Stimulated activated naive CD8-positive, alpha-beta T cell treated with anti-CD3 and anti-CD28 coated beads, Interleukin-15, amount 100 ng/mL, for 72 hours (primary cell): ENCODE measurements at places on chromosomes 2 and 18.

- DNase-seq, result no peak
These were observed 19.2 kb downstream of the ATP6V1B1 start for GRCh38 chr2:70954886-70955285.

DNA sequence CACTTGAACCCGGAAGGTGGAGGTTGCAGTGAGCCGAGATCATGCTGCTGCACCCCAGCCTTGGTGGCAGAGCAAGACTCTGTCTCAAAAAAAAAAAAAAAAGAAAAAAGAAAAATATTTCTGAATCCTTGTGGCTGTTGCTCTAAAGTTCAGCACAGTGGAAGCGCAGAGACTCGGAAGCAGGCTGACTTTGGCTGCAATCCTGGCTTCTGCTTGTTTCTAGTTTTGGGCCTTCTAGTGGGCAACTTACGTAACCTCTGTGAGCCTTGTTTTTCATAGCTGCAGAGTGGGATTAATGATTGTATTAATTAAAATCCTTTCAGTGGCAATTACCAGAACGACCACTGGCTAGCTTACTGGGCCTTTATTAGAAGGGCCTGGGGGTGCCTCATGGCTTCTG lies 28.4 kb downstream of the GNLY start:
- no peak for DNase-seq

- no peak for DNase-seq
These were observed 141.4 kb downstream of the FAM124B start for GRCh38 chr2:224260372-224261020.

GRCh38 chr18:62987859-62988258 lies 272.5 kb downstream of the PHLPP1 start:
- DNase-seq, result no peak

DNA sequence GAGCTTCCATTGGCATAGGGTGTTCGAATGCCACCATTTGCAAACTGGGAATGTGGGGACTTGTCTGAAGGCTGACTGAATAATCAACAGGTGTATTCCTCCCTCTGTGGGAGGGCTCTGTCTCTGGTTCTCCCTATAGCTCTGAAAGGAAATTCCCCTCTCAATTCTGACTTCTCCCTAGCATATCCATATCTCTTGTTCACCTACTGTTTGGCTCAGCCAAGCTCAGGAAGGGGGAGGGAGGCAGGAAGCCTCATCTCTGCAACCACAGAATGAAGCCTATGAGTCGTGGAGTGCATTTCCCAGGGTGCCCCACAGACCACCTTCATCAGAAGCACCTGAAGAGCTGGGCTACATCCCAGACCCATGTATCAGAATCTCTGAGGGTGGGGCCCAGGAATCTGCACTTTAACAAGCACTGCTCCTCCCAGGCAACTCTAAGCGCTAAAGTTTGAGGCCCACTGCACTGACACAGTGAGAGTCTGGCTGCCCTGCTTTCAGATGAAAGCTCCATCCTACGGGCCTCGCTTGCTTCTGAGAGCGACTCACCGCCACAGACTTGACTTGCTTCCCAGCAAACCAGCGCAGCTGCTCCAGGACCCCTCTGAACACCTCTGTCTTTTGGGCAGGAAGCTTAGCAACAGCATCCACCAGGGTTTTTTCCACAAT lies 32.0 kb downstream of the XDH start:
- no peak for DNase-seq

DNA sequence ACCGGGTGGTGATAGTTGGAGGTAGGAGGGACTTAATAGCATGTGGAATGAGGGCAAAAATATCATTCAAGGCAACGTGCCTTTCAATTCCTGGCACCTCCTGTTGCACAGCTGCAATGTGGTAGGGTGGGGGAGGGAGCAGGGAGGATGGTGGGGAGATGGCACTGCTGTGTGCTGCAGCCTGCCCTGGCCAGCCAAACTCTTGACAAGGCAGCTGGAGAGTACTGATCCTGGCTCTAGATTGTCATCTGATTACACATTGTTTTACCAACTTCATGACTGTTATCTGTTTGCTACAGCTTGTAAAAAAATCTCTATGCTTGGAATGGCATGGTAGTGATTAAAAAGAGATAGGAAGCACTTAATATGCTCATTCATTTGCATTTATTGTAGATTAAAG lies 47.7 kb downstream of the PLCL1 start:
- DNase-seq, result no peak

GRCh38 chr2:12948961-12949353 lies 232.2 kb downstream of the TRIB2 start:
- peak; percentile 50 for DNase-seq

DNA sequence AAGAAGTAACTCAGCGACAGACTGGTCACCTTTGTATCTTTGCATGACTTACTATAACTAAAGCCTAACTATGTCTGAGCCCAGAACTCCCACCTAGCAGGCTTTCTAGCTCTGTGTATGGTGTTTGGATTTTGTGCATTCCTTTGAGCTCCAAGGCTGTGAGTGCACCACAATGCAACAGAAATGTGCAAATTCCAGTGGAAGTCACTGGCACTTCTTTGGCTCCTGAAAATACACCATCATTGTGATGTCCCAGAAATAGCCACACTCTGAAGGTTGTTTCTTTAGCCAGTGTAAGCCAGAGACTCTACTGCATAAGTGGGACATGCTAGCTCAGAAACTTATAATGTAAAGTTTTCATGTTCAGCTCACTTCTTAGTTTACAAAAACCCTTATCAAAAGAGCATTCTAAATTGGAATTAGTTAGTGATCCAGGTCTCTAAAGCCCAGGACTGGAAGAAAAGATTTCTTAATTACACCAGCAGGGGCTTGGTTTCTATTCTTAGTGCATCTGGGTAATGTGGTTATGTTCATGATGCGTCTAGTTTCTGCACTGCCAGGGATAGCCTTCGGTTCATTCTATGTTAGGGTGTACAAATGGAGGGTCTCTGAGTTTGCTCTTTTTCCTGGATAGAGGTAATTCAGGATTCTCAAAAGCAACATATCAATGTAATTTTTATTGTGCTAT lies 1239.5 kb upstream of the ZEB2 start:
- no peak for DNase-seq

- no peak for DNase-seq
These were observed 57.3 kb upstream of the PSMD14 start for GRCh38 chr2:161250864-161251436.

DNA sequence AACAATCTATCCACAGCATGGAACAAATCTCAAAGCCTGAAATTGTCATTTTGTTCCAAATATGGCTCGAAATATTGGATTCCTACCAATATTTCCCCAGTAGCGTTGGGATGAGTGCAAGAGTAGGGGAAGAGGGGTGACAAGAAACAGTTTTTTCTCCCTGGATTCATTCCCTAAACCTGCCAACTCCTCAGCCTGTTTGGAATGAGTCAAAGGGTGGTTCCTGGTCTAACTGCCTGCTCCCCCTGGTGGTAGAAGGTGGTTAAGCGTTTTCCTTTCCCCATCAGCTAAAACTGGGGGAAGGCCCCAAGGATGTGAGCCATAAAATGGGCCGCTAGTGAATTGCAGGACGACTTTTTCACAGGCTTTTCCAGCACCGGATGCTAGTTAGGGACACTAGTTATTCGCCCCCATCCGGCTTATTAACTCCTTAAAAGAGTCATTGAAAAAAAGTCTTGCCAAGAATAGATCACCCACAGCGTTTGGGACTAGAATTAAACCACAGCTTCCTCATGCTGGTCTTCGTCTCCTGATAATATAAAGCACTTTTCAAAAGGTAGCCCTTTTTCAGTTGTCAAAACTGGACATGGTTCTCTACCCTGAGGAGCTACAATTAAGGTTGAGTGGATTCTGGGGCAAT lies 72.5 kb downstream of the DHRS9 start:
- DNase-seq, result peak; percentile 44

GRCh38 chr2:64453770-64454385 lies at the start of gene LGALSL:
Gene LGALSL (plus strand): TSS chr2:64454162. CDS start chr2:64454546, 384 bp downstream.
- peak; percentile 58 for DNase-seq

DNA sequence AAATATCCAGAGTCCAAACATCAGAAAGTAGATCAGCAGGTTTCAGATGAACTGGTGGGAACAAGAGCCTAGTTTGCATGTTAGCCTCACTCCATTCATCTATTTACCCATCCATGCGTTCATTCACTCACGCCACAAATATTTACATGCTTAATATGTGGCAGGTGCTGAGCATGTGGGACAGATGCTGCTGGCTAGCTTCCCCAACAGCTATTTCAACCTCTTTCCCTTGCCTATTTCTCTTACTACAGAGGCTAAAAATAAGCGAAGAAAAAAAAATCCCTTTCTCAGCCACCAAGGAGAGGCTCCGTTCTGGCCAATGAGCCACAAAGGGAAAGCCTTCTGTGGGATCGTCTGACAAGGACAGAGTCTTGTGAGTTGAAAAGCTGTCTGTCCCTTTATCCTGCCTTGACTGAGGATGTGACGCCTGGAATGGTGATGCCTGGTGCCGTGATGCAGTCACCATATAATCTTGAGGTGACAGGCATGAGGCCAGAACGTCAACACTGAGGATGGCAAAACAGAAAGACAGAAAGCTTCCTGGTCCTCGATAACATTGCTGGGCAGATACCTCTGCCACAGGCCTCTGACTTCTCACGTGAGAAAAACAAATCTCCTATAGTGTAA lies 78.2 kb downstream of the KCTD1 start:
- no peak for DNase-seq

GRCh38 chr18:55375930-55376329 lies 212.1 kb downstream of the TCF4 start:
- DNase-seq, result no peak

DNA sequence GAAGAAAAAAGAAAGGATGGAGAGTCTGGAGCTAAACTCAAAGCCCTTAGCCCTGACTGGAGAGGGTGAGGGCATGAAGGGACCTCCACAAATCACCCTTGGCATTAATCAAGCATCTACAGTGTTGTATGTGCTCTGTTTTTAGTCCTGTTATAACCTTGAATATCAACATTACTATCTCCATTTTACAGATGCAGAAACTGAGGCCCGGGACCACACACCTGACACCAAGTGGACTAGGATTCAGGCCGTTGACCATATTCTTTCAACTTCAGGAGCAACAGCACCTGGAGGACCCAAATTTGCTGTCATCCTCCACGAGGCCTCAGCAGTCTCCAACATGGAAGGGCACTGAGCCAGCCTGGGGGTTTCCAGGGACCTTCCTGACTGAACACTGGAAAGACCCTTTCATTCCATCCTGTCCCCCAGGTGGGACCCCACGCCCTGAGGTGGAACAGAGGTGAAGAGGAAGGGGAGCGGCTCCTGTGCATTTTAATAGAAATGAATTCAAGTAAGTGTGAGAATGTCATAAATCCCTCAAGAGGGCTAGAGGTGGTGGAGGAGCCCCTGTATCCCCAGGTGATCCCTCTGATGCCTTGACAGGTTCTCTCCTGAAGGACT lies 41.0 kb downstream of the SERTAD2 start:
- DNase-seq, result no peak

DNA sequence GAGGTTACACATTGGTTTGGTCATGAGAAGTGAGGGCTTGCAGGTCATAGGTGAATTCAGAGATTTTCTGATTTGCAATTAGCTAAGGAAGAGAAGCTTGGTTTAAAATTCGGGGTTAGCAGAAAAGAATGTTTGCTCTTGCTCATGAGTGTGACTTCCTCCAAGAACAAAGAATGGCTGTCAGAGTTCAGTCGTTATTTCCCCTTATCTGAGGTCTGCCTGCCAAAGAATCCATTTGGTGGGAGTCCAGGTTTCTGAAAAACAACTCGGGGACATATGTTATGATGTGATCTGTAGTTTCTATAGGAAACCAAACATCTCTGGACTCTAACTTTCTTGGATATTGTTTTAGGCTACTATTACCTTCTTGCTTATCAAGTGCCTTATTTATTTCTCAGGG lies 3.2 kb upstream of the UGT1A6 start:
- DNase-seq, result no peak

GRCh38 chr2:216492597-216493333 lies 5.9 kb upstream of the RPL37A start:
- no peak for DNase-seq

DNA sequence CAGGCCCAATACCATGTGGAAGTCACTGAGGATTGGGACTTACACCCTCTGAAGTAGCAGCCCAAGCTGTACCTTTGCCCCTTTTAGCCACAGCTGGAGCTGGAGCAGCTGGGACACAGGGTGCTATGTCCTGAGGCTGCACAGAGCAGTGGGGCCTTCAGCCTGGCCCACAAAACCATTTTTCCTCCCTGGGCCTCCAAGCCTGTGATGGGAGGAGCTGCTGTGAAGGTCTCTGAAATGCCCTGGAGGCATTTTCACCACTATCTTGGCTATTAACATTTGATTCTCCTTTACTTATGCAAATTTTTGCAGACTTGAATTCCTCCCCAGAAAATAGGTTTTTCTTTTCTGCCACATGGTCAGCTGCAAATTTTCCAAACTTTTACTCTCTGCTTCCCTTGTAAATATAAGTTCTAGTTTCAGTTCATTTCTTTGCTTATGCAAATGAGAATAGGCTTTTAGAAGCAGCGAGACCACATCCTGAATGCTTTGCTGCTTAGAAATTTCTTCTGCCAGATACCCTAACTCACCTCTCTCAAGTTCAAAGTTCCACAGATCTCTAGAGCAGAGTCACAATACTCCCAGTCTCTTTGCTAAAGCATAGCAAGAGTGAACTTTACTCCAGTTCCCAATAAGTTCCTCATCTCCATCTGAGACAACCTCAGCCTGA lies 213.8 kb upstream of the MGAT5 start:
- no peak for DNase-seq

GRCh38 chr2:69843993-69844392 lies 14.5 kb downstream of the GMCL1 start:
- DNase-seq, result no peak

- DNase-seq, result no peak
These were observed 69.0 kb upstream of the TTC39C start for GRCh38 chr18:23945416-23946079.

- no peak for DNase-seq
These were observed 461 bp downstream of the PRADC1 start for GRCh38 chr2:73232403-73233153.

DNA sequence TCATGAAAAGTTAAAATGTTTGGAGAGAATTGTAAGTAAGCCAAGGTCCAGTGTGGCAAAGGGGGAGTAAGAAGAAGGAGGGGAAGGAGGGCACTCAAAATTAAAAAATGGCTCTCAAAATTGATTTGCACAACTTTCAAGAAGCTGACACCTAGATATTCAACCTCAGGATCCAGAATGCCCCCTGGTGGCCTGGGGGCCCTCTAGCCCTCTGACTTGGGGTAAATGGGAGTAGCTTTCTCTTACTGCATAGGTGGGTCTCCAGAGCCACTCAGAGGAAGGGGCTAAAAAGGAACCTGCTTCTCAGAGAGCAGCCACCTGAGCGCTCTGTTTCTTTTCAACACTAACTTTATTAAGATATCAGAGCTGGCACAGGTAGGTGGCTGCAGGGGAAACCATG lies 968.5 kb downstream of the BCL11A start:
- peak; percentile 13 for DNase-seq

DNA sequence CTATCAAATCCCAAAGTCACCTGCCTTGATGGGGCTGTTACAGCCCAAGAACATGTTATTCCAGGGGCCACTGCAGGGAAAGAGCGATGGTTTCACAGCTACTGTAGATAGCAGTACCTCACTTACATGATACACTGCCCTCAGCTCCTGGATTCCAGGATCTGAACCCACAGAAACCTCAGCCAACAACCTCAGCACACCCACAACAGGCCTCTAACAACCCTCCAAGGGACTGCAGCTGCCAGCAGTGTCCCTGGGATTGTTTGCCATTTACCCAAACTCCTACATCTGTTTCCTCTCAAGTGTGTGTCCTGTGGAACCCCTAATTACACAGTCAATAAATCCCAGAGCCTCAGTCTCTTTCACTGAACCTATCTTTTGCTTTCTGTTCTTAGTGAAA lies 28.2 kb downstream of the OSBPL1A start:
- no peak for DNase-seq
